ENCODE measurements at places on chromosomes 7 and 10.

DNA sequence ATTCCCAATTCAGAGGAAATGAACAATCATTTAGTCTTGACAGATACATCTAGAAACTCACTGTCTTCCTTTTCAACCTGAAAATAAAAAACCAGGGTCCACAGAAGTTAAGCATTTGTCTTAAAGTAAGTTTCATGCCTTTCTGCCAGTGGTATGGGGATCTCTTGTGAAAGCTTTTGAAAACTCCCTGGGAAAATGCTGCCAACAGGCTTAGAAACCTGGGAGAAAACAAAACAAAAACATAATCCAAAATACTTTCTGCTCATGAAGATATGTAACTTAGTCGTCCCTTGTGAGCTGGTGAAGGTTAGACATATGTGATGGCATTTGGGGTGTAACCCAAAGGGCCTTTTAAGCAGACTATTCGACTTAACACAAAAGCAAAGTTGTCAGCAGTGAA, 66.4 kb upstream of the ZNF438 start:
- DNase-seq: no peak

- DNase-seq: no peak
Measured at GRCh38 chr7:111356941-111357340, 205.4 kb downstream of the IMMP2L start.

DNA sequence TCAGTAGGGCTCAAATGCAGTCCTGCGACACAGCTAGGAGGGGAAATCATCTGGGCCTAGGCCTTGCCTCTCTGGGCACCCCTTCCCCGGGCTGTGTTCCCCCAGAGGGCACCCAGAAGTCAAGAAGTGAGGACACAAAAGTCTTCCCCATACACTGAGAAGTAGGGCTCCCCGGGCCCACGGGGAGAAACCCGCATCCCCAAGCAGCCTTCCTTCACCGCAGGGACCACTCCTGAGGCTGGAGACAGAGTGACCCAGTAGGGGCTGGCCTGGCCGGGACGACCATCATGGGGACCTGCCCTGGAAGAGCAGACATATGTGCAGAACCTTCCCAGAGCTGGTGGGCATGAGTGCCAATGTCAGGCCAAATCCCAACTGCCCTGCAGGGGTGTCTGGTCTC, 163.5 kb downstream of the GFRA1 start:
- DNase-seq: no peak

DNA sequence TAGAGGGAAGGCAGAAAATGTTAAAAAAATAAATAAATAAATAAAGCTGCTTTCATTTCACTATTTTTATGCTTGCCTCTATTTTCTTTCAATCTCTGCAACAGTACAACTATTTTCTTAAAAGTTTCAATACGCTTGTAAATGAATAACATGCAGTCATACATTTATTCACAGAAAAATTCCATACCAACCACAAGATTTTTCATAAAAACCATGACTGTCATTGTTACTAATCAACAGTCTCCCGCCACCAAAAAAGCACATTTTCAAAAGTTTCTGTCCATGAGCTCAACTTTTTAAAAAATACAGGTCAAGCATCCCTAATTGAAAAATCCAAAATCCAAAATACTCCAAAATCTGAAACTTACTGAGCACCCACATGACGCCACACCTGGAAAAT, 5.3 kb downstream of the PARD3 start:
- no peak for DNase-seq

DNA sequence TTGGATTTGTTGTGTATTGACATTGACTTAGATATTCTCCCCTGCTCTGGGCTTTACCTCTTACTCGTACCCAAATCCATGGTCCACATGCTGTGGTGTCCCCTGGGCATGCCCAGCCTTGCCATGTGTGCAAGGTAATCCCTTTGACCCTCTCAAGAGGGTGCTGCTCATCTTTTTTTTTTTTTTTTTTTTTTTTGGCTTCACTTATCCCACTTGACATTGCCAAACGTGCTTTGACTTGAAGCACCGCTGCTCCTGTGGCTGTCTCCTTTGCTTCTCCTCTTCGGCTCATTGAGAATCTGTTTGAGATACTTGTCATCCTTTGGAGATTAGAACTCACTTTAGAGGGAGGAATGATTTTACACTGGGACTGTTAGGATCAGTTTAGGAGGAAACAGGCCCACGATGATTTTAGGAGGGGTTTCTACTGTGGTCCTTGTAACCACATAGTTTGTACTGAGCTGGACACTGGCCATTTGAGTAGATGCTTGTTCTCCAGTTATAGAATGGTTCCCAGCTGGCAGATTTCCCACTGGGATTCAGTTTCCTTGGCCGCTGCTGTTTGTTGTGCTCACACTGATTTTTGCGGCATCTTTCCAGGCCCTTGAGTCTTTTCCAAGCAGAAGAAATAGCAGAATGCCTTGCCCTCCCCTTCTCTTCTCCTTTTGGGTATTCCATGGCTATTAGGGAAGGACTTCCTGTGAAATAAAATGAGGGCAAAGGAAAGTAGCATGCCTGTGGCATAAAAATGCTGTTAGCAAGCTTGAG, 184.8 kb downstream of the AUTS2 start:
- no peak for DNase-seq

DNA sequence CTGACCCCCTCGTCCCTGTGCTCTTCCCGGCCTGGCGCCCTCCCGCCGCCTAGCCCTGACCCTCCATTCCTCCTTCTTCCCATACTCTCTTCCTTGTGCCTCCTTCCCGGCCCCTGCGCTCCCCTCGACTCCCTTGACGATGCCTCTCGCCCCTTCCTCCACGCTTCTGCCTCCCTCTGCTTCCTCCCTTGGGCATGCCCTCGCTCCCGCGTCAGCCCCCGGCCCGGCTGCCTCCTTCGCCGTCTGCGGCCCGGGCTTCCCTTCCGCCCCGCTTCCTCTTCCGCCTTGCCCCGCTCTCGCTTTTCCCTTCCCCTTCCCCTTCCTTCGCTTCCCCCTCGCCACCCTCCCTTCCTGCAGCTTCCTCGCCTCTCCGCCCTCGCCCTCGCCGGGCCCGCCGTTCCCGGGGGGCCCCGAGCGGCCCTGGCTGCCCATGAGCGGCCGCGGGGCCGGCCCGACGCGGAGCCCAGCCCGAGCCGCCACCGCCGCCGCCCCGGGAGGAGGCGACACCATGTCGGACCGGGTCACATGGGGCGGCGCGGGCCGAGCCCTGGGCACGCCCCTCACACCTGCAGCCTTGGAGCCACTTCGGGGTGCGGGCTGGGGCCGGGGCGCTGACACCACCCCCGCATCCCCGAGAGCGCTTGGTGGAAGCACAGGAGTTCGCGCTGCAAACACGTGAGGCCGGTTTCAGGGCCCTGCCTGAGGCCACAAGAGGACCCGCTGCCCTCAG, at the start of gene FBXW4:
TSS of gene FBXW4 (minus strand) at position 497 of the 730 bp plus-strand sequence. CDS start at position 432, 65 bp downstream.
- peak; percentile 45 for DNase-seq

DNA sequence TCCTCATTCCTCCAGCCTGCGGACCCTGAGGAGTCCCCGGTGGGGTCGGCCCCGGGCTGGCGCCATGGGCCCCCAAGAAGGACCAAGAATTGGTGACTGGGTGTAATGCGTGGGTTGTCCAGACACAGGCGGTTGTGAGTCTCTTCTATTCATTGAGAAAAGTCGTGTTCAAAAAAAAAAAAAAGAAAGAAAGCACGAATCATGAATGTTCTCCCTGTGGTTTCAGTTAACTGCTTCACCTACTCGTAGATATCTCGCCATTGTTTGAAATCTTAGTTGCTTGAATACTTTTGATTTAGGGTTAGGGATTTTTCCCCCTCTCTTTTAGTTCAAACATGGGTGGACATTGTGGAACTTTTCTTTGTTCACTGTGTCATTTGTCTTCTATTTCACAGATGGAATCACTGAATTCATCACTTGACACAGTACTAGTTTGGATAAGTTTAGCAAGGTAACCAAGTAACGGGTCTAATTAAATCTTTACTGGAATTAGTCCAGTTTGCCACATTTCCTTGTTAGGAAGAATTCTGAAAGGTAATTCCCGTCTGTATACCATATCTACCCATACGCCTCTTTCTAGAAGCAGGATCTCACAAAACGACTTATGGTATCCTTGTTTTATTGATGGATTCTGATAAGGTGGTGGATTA, 775 bp downstream of the STARD3NL start:
- DNase-seq: no peak

- no peak for DNase-seq
Measured at GRCh38 chr10:63644418-63645142, 123.4 kb downstream of the REEP3 start.

GRCh38 chr10:61903221-61903927, 1.9 kb downstream of the ARID5B start:
- peak; percentile 43 for DNase-seq

- DNase-seq: no peak
Measured at GRCh38 chr7:13017333-13017857, 330.0 kb downstream of the ARL4A start.
